Mucosa of descending colon (tissue), 3 donors: ENCODE measurements at places on chromosomes 11 and 22. TPM values are rescaled to one million over a fixed set of nuclear protein-coding genes. Genes with fewer than 3 reads are reported as not detected.

DNA sequence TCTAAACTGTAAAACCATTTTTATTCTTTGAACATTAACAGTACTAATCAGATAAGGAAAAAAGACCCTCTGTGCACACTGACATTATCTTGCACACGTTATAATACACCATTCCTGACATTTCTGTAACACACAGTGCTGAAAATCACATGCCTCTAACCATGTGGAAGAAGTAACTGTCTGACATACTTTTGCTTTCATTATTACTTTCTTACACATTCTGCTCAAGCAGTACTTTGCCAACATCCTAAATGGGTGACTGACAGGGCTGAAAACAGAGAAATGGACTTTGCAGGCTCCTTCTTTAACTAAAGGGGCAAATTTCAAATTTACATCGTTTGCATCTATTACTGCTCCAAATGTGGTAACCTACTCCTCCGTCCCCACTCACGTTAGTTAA lies 22.8 kb upstream of the TP53AIP1 start:
- DNase-seq: no peak

DNA sequence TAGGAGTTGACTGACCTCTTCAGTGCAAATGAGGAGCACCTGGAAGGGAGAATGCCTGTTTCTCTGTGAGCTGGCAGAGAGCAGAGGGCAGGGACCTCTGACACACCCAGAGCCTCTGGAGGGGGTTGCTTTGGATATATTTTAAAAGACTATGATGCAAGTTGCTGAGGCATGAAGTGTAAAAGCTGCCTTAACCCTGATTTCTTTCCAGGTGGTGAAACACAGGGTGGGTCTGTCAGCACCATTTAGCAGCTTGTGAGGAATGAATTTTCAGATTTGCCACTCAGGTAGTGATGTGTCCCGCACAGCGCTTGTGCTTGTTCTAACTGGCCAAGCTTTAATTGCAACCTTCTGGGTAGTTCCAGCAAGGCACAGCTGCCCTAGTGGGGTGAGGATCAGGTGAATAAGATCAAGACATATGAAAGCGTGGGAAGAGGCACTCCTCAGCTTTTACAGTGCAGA lies 90.2 kb downstream of the SWAP70 start:
- no peak for DNase-seq

GRCh38 chr11:103648670-103649400 lies 387.6 kb upstream of the DDI1 start:
- no peak for DNase-seq

The IGSF22 gene
- 1.1 TPM for total RNA-seq
